ENCODE measurements at places on chromosomes 3 and 15.

DNA sequence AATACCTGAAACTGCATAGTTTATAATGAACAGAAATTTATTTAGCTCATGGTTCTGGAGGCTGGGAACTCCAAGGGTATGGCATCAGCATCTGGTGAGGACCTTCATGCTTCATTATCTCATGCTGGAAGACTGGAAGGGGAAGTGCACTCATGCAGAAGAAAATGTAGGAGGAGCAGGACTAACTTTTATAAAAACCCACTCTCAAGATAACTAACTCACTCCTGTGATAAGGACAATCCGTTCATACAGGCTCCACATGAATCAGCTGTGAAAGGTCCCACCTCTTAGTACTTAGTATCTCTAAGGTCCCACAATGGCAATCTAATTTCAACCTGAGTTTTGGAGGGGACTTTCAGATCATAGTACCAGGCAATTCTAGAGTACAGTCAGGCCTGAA lies 33.6 kb upstream of the APH1B start:
- DNase-seq = no peak

DNA sequence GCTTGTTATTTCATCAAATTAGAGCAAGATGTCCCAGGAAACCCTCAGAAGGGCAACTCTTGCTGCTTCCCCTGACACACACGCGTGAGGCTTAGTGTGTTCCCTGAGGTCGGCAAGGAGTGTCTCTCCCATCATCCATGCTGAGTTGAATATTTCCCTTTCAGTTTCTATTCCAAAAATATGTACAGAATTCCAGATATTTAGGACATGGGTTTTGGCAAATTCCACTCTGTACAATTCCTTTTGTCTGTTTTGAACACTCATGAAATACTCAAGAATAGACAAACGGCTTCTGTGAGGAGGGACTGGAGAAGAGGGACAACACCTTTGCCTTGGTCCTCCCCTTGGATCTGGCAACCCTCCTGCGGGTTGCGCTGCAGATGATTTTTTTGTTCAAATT lies 138.0 kb downstream of the DUT start:
- no peak for DNase-seq

DNA sequence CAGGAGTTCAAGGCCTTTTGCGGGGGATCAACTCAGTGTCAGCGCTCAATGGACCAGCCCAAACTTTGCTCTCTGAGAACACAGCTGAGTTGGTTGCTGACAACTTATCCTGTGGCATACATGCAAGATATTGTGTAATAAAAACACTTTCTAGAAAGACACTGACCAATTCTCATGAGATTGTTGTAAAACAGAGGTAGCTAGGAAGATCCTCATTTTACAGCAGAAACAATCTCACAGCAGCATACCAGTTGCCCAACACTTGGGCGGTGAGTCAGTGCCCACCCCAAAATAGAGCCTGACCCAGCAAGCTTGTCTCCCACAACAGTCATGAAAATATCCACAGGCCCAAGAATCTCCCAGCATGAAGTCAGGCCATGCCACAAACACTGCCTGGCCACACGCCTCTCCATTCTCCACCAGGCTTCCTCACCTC lies 18.2 kb downstream of the KLHL6 start:
- no peak for DNase-seq

DNA sequence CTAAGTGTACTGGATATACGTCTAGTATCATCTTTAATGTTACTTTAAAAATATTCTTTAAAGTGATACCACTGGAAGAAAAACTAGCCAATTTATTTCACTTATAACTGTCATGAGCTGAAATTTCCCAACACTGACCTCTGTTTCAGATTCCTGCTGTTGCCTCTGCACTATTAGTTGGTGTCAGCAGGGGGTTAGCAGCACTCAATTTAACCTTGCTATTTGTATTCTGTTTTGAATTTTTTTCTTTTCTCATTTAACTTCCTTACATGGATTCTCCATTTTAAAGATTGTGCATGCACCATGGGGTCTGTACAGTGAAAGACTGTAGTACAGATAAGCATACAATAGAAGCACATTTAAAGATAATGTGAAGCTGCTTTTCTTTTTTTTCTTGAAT lies 169.2 kb downstream of the UBE2E2 start:
- no peak for DNase-seq

DNA sequence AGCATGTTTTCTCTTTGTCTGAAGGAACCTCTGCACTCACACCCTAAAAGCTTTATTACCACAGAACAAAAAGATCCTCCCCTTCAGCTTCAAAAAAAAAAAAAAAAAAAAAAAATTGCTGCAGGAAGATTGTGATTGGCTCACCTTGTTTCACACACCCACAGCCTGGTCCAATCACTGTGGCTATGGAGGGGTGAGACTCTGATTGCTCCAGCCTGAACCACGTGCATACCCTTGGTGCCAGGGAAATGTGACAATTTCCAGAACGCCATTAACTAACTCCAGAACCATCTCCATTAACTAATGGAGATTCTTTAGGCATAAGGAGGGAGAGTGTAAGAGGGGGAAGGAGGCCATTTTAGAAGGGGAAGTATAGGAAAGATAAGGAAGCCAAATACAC lies 106.5 kb upstream of the CRBN start:
- no peak for DNase-seq

DNA sequence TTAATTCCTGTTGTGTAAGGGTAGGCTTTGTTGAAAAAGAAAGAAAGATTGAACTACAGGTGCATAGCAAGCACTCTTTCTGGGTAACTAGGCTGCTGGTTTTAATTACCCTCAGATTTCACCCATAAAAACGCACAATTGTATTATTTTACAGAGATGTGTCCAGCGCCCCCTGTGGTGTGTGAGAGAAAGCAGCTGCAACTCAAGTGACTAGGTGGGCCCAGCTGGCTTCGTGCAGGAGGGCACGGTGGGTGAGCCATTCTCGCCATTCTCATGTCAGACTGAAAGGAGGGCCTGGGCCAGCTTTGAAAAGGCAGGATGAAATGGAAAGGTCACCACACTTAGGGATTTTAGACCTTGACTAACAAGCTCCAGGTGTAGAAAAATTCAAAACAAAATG lies 122.6 kb downstream of the LRIG1 start:
- peak; percentile 53 for DNase-seq

GRCh38 chr3:191198932-191199331 lies at the start of gene OSTN:
Gene OSTN (plus strand): TSS chr3:191199241. CDS start chr3:191212533, 13,292 bp downstream.
- no peak for DNase-seq

DNA sequence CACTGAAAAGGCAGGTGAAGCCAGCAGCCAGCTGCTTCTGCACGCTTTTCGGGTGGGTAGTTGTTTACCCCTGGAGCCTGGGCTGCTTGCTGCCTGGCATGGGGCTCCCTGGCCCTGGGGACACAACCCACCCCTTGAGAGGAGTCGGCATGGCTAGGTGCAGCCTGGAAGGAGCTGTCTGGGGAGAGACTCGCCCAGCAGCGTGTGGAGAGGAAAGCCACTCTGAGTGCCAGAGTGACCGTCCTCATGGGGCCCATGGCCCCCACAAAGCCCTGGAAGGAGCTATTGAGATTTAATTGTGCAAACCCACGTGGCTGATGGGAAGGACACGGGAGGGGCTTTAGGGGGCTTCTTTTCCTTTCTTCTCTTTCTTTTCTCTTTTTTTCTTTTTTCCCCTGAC lies 137.5 kb downstream of the OPA1 start:
- DNase-seq = no peak

DNA sequence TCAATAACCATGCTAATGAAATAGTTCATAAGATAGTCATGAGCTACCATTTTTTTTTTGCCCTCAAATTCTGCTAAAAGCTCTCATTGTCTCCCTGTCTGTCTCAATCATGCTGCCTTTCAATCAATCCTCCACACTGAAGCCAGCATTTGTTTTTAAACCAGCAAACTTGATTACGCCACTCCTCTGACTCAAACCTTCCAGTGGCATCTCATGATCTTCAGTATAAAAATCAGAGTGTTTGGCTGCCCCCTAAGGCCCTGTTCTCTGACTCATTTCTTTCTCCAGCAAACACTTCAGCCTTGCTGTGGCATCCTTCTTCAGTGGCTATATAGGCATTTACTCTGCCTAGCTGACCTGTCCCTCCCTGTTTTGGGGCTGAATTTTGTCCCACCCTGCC lies 36.0 kb upstream of the EOMES start:
- DNase-seq = no peak

DNA sequence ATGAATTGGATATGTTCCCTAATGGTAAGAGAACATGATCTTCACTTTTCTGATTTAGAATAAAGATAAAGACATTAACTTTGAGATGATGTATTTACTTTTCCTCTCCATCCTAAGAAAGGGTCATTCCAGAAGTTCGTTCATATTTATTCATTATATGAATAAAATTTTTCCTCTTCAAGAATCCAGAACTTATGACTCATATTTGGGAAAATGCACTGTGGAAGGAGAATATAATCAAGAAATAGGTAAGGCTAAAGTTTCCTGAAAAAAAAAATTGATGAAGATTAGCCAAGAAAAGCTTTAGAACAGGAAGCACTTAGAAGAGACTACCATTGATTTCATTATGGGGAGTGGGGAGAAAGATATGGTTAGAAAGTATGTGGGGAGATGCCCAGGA lies 36.5 kb upstream of the CBLB start:
- no peak for DNase-seq

- DNase-seq = no peak
Measured at GRCh38 chr3:112375117-112375516, 42.2 kb downstream of the CD200 start.

- no peak for DNase-seq
Measured at GRCh38 chr3:30453360-30454039, 152.9 kb upstream of the TGFBR2 start.

GRCh38 chr15:63601704-63602185 lies 4.6 kb downstream of the FBXL22 start:
- DNase-seq = no peak

DNA sequence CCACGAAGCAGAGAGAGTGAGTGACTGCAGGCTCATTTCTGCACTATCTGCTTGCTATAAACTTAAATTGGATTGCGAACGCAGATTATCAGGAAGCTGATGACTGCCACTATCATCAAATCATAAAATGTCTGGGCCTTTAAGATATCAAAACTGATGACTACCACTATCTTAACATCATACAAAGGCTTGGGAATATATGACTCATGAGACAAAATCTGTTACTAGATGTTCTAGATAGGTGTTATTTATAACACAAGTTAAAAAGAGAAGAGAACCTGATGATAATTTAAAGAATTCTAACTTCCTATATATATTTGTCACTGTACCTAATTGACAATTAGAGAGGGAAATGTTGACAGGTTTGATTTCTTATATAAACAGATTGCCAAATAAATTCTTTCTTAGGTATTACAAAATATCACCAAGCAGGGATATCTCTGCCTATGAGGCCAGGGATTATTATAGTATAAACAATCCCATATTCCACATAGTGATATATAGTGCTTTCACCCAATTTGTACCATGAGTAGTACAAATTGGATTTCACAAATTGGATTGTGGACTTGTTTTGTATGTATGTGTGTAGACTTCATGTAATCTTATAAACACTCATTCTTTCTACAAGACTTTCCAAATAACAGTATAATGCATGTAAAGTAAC lies 1157.2 kb downstream of the ROBO1 start:
- DNase-seq = no peak

GRCh38 chr3:133410191-133410892 lies 10.5 kb downstream of the BFSP2 start:
- no peak for DNase-seq

- DNase-seq = no peak
Measured at GRCh38 chr15:67133738-67134066, 68.3 kb downstream of the SMAD3 start.

- no peak for DNase-seq
Measured at GRCh38 chr15:48981941-48982340, 18.2 kb upstream of the SHC4 start.

DNA sequence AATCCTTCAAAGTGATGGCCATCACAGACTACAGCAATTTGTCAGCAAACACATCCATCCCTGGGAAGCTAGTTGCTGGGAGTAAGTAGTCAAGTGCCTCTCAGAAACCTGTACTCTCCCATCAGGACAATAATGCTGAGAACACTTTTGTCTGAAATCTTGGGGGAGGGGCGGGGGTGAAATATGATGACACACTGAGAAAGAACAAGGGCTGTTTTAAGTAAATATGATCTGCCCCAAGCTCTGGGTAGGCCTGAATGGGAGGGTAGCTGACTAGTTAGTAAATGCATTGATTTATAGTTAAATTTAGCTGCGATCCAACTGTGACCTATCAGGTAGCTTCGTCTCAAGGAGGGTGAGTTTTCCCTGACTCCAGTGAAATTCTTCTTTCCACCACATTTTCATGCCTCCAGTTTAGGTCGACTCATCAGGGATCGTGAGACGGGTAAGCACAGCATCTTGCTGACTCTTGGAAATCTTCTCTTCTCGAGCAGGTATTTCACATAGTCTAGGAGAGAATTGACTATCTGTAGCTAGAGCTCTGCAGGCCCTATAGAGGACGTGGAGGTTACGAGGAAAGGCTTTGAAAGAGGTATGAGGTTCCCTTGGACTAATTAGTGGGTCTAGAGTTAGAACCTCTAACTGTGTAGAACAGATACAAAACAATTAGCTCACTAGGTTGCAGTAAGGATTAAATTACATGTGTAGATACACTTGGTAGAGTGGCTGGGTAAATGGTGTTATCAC lies 213.4 kb upstream of the SLC2A2 start:
- no peak for DNase-seq

DNA sequence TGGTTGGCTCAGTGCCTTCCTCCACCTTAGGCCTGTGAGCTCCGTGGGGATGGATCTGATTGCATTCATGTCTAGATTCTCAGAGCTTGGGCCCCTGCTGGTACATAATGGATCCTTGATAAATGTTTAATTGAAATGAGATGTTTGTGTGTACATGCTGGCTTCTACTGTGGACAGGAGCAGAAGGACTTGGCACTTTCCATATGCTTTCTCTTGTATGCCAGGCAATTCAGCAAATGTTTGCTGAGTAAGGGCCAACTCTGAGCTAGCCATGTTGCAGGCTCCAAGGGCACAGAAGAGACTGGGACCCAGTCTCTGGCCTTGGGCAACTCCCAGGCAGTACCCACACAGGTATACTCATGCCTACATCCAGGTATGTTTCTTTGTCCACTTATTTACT lies 67.0 kb downstream of the RAB11A start:
- no peak for DNase-seq

GRCh38 chr3:178603735-178604134 lies 67.5 kb downstream of the KCNMB2 start:
- DNase-seq = no peak

GRCh38 chr3:151330379-151330778 lies 1.0 kb upstream of the P2RY13 start:
- no peak for DNase-seq

GRCh38 chr3:38151667-38152265 lies 13.3 kb downstream of the MYD88 start:
- DNase-seq = no peak

DNA sequence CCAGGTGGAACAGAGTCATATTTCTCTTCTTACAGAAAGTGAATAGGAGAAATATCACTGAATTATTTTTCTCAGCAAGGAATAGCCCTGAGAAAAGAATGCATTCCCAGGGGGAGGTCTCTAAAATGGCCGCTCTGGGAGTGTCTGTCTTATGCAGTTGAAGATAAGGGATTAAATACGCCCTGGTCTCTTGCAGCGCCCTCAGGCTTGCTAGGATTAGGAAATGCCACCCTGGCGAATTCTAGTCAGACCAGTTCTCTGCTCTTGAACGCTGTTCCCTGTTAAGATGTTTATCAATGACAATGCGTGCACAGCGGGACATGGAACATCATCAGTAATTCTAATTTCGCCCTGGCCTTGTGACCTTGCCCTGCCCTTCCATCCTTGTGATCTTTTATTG lies 949.0 kb upstream of the SEMA6D start:
- no peak for DNase-seq

- DNase-seq = no peak
Measured at GRCh38 chr3:69292185-69292584, 93.7 kb downstream of the FRMD4B start.
